ENCODE measurements at places on chromosomes 2 and 18.

- DNase-seq, result no peak
Measured at GRCh38 chr2:4803396-4803795, 888.8 kb upstream of the SOX11 start.

DNA sequence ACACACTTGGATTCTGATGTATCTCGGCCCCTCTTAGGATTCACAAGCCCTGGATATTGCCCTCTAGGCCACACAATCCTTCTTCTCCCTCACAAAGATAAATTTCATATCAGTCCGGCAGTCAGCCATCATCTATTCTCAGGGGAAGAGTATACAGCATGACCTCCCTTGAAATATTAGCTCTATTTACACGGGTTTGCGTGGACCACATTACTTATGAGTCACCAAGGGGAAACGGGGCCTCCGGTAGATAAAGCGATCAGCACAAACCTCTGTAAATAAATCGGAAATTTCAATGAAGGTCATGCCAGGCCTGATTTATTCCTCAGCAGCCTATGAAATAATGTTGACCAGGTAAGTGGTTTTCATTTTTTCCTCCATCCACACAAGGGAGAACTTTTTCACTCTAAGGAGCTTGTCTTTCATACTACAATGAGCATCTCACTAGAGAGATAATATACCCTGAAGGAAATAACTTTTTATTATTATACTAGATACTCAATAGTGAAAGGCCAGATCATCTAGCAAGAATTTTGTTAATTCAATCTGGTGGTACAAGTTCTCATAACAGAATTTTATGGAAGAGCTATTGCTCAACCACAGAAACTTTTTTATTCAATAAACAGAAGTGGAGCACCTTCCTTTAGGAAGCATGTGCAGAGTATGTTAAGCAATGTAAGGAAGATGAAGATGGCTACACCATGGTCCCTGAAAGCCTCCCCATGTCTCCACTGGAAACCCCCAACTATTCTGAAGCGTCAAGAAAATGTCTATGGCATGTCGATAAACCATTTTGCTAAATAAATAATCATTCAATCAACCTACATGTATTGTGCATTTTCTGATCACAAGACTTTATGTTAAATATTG lies 125.2 kb upstream of the PIK3C3 start:
- DNase-seq, result no peak

- DNase-seq, result no peak
Measured at GRCh38 chr2:17272170-17272569, 246.1 kb downstream of the RAD51AP2 start.

DNA sequence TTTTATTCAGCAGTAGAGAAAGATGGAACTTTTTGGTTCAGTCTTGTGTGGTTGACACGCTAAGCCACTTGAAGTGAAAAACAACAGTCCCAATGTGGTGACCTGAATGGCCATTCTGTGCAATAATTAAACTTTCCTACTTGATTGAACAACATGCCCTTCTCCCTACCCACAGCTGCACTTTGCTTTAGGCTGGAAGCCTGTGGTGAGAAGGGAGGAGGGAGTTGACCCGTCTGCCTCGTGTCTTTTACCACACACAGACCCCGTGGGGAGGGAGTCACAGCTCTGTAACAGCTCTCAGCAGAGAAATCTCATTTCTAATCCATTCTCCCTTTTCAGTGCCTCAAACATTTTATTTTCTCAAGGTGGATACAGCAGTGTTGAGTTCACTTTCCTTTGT lies 138.2 kb upstream of the PKDCC start:
- no peak for DNase-seq

DNA sequence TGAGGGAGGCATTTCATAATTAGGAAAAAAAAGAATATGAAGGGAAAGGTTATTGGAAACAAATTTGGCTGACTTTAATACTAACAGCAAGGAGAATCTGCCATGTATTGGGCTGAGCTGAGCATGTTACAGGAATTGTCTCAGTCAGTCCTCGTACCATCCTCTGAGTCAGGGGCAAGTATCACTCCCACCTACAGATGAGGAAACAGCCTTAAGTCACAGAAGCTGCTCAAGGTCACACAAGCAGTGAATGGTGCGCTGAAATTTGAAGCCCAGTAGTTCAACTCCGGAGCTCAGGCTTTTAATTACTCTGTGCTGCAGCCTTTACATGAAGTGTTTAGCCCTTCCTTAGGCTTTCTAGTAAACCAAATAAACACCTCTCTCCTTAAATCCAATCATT lies 17.3 kb downstream of the PROKR1 start:
- DNase-seq, result no peak

DNA sequence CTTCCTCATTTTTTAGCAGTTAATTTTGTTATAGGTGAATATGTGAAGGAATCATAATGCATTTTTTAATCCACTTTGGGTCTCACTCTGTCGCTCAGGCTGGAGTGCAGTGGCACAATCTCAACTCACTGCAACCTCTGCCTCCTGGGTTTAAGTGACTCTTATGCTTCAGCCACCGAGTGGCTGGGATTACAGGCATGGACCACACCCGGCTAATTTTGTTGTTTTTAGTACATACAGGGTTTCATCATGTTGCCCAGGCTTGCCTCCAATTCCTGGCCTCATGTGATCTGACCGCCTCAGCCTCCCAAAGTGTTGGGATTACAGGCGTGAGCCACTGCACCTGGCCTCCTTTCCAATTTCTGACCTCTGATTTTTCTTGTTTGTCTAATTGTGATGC lies 17.7 kb downstream of the SCYGR5 start:
- DNase-seq, result no peak

GRCh38 chr18:435940-436339 lies 64.6 kb downstream of the COLEC12 start:
- peak; percentile 28 for DNase-seq

- DNase-seq, result no peak
Measured at GRCh38 chr18:27709344-27709743, 467.6 kb downstream of the CDH2 start.

DNA sequence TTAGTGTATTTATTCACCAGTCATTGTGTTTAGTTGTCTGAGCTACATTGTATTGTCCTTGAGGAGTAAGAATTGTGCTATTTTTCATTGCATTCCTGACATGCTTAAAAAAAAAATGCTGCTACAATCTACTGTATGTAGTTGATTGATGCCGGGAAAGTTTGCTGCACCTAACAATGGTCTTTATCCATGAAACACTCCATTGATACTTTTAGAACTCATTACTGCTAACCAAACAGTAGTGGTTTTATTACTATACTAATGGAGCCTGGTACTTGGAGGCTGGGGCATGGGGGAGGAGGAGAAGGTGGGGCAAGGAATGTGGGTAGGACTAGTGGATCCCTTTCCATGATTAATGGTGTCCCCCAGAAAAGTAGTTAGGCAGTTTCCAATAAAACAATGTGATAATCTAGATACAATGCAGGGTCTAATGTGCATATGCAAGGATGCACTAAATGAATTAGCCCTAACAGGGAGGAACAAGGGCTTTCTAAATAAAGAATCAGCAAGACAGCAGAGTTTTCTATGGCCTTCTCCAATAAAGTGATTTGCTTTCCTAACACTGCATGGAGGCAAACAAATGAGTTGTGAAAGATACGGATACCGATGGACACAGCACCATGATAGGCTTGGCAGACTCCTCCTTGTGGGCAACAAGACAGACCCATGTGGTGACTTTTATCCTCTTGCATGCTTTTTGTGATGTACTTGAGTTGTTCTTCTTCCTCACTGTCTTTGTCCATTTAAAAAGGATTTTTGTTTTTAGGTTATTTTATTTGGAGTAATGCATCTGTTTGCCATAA lies 78.5 kb downstream of the FMNL2 start:
- no peak for DNase-seq

DNA sequence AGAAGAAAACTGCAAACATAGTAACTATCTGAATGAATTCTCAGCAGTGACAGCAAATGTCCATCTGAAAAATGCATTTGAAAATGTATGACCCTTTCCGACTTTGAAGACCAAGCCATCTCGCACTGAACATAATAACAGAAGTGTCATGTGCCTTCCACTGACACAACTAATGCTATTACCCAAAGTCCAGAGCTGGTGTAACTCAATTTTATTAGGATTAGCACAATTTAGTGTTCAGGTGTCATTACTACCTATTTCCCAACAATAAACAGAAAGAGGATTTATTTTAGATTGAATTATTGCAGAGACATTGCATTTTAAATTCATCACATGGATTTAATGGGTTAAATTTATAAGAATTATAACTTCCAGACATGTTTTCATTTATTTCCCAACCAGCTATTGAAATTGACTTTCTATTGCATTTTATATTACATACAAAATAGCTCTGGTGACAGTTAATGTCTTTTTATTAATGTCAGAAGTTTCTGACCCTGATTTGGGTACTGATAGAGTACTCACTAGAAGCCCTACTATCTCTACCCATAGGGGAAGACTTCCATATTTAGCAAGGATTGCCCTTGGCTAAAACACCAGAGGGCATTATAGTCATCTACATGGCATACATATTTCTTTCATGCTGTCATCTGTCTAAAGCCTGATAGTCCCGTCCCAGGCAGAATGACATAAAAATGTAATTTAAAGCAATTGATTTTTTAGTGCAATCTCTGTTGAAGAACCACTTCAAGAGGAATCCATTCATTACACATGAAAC lies 7.0 kb upstream of the STK39 start:
- no peak for DNase-seq

DNA sequence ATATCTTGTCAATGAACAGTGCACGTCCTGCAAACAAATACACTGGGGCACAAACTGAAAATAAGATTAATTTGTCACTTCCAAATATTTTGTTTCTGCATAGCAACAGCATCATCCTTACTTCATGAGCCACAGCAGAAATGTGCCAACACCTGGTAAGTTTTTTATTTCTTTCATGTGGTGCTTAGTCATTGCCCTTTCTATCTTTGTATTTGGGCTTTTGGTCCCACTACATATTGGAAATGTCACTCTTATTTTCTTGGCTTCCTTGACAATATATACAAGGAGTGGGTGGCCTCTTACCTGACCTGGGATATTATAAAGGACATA lies 208.0 kb downstream of the RBM43 start:
- DNase-seq, result no peak

- DNase-seq, result no peak
Measured at GRCh38 chr2:203330434-203330833, 2.2 kb downstream of the ABI2 start.

- DNase-seq, result no peak
Measured at GRCh38 chr2:66431846-66432587, 2.9 kb upstream of the MEIS1 start.

DNA sequence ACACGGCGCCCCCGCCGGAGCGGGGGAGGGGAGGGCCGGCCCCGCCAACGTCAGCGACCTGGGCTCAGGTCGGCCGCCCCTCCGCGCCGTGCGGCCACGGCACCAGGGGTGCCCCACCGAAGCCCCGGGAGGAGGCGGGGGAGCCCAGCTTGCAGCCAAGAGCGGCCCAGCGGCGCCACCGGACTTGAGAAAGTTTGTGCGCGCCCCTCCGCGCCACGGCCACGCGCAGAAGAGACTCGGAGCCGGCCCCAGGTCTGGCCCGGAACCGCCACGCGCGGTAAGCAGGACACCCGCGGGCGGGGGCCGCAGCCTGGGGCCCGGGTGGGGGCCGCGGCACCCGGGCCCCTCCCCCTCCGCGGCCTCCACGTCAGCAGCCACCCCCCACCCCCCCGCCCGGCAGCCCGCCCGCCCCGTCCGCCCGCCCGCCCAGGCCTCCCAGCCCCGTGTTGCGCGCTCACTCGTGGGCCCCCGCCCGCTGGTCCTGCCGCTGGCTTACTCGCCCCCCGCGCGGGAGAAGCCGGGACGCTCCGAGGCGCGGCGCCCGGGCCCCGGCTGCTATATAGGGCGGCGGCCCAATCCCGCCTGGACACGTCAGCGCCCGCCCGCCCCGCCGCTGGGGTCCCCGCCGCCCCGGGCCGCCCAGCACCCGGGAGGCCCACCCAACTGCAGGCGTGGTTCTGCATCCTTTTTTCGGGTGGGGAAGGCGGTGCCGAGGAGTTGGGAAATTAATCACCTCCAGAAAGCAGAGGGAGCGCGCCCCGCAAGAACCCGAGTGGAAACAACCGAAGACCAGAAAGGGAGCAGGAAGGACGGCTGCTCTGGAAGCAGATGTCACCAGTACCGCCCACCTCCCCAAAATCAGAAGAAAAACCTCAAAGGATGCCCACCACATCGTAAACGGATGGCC lies 42.9 kb downstream of the HDLBP start:
- peak; percentile 47 for DNase-seq

- no peak for DNase-seq
Measured at GRCh38 chr2:238313289-238313990, 6.9 kb upstream of the TRAF3IP1 start.

DNA sequence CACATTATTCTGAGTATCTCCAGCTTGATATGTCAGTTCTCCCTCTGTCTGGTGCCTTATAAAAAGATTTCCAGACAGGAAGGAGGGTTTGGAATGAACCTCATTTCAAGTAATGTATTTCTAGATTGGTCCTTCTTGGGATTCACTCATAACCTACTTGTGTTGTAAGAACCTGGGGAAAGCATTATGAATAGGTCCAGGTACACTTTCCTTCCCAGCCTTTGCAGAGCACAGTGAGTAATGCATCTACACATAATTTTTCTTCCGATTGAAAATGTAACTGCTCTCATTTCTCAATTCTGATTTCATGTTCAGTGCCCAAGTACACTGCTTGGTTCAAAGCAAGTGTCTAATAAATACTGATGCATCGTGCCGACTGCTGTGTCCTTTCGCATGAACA lies 25.0 kb upstream of the ACAA2 start:
- DNase-seq, result no peak
